CD8-positive, alpha-beta memory T cell (primary cell): ENCODE measurements at places on chromosomes 4 and X. TPM values are rescaled to one million over a fixed set of nuclear protein-coding genes. Genes with fewer than 3 reads are reported as not detected.

The NEUROG2 gene
- total RNA-seq, result not detected

The SAGE1 gene
- total RNA-seq, result not detected

The LIN54 gene
- 23.0 TPM for total RNA-seq

GRCh38 chr4:101807351-101807750, 16.8 kb downstream of the BANK1 start:
- DNase-seq, result no peak
- H3K27me3 ChIP-seq, result no peaks in the 10 kb centered on the region
- H3K36me3 ChIP-seq, result no peaks in the 10 kb centered on the region
- H3K4me3 ChIP-seq, result no peak overlapping the region

- DNase-seq, result no peak
- no peaks in the 10 kb centered on the region for H3K27me3 ChIP-seq
- no peaks in the 10 kb centered on the region for H3K36me3 ChIP-seq
- no peak overlapping the region for H3K27ac ChIP-seq
Observed at GRCh38 chr4:112766422-112766821, 129.5 kb downstream of the LARP7 start.

- no peak for DNase-seq
- H3K27me3 ChIP-seq, result no peaks in the 10 kb centered on the region
- no peak overlapping the region for H3K4me3 ChIP-seq
- no peaks in the 10 kb centered on the region for H3K36me3 ChIP-seq
- no peaks in the 10 kb centered on the region for H3K4me1 ChIP-seq
Observed at GRCh38 chrX:17370191-17370590, 4.8 kb upstream of the NHS start.

GRCh38 chr4:139011225-139011950, 4.2 kb upstream of the NOCT start:
- H3K36me3 ChIP-seq, result no peaks in the 10 kb centered on the region
- no peak overlapping the region for H3K4me3 ChIP-seq
- peaks cover 11% of the 10 kb centered on the region for H3K4me1 ChIP-seq
- no peak for DNase-seq

DNA sequence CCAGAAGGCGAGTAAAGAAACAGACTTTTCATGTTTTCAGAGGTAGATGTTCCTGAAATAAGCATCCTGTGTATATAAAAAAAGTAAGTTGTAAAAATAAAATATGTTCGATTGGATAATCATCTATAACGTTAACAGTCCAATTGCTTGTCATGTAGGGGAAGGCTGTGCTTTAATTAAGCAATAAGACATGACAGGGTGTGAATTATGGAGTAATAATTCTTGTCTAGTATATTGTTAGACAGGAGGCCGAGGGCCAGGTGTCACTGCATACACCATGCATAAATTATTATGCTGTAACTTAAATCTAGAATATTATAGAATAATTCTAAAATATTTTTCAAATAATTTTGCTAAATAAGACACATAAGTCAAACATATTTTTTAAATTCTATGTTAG, 494.6 kb upstream of the TENM3 start:
- no peaks in the 10 kb centered on the region for H3K27me3 ChIP-seq
- no peaks in the 10 kb centered on the region for H3K36me3 ChIP-seq
- no peak overlapping the region for H3K4me3 ChIP-seq
- H3K4me1 ChIP-seq, result no peaks in the 10 kb centered on the region
